ENCODE measurements at places on chromosomes 11 and 22.

DNA sequence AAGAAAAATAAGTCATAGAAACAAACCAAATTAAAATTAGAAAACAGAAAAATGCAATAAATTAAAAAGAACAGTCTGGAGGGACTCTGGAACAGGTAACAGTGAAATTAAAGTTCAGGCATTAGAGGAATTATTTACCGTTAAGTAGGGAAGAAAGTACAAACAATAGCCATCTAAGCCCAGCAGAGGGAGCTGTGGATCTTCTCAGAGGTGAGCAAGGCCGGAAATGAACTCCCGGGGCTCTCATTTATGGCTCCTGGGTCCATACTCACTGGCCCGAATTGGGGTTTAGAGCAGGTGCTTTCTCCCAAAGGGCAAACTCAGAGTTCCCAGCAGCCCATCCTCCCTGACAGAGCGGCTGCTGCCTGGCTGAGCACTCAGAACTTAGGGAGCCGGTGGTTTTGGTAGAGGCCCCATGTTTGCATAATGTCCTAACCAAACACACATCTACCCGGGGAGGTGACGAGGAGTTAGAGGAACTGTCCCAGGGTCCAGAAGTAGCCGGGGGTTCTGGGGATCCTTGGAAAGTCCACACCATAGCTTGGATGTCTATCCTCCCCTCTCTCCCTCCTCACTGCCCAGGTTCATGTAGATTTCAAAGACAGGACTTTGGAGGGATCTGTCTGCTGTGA lies 87.8 kb upstream of the VPREB1 start:
- DNase-seq = peak; percentile 78

- no peak for DNase-seq
Measured at GRCh38 chr11:2808850-2809846, 76.4 kb downstream of the CDKN1C start.

DNA sequence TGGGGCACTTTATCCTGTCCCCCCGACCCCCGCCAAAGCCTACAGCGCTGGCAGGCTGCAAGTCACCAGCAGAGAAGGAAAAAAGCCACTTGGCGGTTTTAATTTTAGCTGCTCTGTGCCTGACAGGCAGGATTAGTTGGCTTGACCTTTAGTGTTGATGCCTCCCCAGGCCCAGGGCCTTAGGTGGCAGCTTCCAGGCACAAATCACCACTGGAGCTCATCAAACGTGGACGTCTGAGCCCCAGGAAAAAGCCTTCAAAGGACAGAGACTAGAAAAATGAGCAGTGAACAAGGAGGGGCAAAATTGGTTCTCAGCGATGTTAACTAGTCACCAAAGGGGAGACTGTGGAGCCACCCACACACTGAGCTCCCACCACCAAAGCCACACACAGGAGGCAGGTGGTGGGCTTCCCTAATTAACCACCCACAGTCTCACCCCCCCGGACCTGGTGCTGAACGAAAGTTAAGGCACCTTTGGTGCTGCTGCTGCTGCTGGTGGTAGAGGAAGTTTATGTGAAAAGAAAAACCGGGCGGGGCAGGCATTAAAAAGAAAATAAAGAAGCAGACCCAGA lies 4.4 kb upstream of the PYGM start:
- DNase-seq = no peak

DNA sequence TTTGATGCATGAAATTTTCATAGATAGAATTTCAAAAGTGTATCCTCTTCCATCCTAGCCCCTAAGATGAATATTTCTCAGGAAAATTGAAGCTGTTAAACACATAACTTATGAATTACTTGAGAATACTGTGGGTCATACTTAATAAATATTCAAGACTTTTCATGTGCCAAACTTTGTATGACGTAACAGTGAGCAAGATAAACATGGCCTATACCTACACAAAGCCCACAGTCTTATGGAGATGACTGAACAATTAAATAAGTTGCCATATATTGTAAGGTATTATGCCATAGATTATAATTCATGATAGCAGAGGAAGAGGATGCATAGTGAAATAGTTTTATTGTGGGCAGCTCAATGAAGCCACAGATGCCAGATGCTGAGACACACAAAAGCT lies 620.7 kb upstream of the ANO5 start:
- DNase-seq = no peak

- DNase-seq = no peak
Measured at GRCh38 chr11:134731213-134731961, 319.3 kb upstream of the B3GAT1 start.

GRCh38 chr11:23543651-23544222 lies 683.5 kb upstream of the CCDC179 start:
- DNase-seq = peak; percentile 2

DNA sequence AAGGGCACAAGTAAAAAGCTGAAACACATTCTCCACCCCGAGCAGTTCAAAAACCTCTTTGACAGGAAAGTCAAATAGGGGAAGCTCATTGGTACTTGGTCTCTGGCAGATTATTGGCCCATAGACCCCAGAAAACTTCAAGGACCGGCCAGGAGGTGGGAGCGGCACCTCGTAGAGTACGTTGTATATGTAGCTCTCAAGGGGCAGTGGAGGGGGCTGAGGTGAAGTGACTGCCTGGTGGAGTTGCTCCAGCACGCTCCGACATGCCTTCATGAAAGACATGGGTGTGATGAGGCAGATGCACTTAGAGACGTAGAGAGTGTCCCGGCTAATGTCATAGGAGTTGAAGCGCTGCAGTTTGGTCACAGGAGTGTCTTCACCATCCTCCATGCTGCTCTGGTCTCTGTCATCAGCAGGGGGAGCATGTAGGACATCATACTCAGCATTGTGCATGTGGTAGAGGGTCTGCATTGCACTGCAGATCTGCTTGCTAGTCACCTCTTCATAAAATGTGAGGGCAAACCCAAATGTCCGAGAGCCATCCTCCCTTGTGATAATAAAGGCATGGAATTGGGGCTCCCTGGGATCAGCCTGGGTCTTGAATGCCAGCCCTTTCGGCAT lies 61.3 kb downstream of the DENND5A start:
- DNase-seq = no peak

GRCh38 chr11:15867871-15868270 lies 488.5 kb downstream of the SOX6 start:
- no peak for DNase-seq

DNA sequence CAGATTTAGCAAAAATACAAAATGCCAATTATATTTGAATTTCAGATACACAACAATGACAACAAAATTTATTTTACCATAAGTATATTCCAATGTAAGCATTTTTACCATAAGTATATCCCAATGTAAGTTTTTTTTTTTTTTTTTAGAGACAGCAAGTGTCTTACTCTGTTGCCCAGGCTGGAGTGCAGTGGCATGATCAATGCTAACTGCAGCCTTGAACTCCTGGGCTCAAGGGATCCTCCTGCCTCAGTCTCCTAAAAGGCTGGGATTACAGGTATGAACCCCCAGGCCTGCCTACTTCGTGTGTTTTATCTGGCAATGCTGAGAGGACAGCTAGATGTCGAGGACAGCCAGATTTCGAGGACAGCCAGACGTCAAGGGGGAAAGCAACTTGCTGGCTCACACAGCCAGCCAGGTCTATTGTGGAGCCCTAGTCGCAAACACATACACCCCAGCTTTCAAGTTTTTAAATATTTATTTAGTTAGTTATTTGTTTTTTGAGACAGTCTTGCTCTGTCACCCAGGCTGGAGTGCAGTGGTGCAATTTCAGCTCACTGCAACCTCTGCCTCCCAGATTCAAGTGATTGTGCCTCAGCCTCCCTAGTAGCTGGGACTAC lies 1.1 kb upstream of the SERPING1 start:
- DNase-seq = no peak

DNA sequence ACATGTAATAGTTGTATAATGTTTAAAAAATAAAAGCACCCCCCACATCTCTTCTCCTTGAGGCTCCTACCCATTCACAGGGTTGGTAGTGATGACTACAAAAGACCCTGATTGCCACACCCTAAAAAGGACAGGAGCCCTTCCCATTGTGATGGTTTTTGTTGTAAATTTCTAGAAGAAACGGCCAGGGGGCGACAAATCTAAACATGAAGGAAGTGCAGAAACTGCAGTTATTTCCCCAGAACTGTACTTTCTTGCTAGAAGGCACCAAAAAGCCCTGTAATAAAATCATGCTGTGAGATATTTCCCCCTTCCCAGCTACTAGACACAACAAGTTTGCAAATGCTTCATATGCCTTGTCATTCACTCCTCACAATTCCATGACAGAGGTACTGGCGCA lies 10.8 kb downstream of the PRR5L start:
- peak; percentile 75 for DNase-seq

GRCh38 chr11:61918938-61919704 lies 1.8 kb upstream of the RAB3IL1 start:
- DNase-seq = no peak

DNA sequence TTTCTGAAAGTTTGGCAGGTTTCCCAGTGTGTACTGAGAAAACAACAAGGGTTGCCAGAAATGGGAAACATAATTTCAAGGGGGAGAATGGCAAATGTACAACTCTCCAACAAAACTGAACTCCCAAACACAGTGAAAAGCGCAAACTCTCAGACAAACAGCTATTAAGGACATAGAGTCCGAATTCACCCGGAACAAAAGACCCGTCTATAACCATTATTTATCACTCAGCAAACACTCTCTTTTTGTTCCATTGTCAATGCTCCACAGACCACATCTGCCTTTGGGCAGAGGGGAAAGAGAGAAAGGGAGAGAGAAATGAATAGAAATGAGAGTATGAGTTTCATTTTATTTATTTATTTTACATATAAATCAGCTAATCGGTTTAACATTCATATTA lies 21.7 kb downstream of the KIRREL3 start:
- no peak for DNase-seq

- no peak for DNase-seq
Measured at GRCh38 chr22:37489983-37490382, 3.8 kb upstream of the MFNG start.

DNA sequence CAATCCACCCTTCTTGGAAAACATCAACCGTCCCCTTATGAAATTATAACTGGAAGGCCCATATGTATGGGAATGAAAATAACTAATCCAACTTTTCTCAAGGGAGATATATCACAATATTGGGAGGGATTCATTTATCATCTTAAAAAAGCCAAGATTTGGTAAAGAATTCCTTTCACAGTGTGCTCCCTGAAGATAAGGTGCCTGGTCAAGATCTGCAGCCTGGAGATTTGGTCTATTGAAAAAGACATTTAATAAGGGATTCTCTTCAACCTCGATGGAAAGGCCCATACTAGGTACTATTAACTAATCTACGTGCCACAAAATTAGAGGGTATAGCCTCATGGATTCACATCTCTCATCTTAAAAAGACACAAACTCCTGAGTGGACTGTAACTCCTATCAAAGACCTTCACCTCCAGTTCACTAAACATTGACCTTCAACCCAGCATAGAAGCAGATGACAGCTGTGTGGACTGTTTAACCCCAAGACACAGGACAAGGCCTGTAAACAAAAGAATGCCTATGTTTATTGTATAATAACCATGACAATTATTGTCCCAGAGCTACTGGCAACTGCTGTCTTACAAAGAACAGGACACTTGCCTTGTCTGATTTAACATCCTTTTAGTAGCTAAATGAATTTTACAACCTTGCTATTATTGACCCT lies 4.8 kb upstream of the FDX1 start:
- no peak for DNase-seq

DNA sequence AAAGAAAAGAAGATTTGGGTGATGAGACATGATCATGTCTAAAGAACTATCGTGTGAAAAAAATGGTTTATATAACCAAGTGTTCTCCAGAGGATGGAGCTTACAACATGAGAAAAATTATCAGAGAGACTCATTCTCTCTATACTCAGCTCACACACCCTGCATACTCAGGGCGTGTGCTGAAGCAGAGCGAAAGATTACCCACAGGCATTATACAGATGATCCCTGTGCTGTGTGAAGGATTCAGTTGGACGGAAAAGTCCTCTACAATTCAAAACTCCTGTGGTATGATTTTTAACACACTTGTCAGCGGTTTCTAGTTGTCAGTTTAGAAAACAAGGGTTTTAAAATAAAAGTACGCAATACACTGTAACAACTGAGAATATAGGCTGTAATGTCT lies 267.3 kb downstream of the DLG2 start:
- no peak for DNase-seq

DNA sequence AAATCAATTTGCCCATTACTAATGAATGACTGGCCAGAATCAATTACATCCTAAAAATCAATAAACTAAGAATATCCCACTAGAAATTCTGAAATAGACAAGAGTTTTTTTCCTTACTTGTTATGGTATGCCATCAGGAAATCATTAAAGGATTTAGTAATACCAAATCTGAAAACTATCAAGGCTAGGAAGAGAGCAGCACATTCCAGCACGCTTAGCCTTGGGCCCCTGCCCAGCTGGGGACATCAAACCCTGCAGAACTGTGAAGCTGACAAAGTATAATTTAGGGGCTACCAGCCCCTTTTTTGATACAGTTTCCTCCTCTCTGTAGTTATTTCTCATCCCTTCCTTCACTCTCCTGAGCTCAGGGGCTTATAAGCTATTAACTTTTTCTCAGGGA lies 247.8 kb upstream of the ZC3H12C start:
- no peak for DNase-seq

DNA sequence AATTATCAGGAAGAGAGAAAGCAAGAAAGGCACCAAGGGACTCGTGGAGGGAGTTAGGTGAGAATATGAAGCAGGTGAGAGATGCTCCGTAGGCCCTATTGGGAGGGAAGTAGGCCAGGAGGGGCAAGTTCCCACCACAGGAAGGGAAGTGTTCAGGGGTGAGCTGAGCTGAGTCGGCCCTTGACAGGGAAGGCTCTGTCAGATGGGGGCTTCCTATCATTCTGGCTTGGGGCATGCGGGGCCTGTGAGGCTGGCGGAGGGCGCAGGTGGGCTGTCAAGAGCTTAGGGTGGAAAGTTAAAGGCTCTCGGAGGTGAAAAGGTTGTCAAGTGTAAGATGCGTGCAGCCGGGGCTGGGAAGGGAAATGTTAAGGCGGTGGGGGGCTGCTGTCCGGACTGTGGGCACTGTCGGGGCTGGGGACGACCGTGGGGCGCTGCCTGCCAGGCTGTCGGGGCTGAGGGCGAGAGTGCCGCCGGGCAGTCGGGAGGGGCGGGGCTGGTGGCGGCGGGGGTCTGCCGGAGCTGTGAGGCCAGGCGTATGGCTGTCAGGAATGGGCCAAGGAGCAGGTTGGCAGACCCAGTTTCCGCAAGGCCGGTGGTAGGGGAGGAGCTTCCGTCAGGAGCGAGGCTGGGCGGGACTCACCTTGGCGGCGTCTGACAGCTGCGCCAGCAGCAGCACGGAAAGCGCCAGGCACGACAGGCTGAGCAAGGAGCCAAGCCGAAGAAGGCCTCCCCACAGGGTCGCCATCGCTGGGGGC lies 496 bp downstream of the TMEM9B start:
- DNase-seq = peak; percentile 68

GRCh38 chr11:22477312-22477711 lies 139.1 kb downstream of the SLC17A6 start:
- DNase-seq = no peak

GRCh38 chr11:47511917-47512316 lies 41.0 kb downstream of the CELF1 start:
- no peak for DNase-seq

GRCh38 chr22:23563111-23563510 lies 17.0 kb downstream of the IGLL1 start:
- no peak for DNase-seq

GRCh38 chr11:68049509-68050370 lies 10.9 kb downstream of the TCIRG1 start:
- DNase-seq = no peak

GRCh38 chr11:93487032-93487483 lies 56.1 kb downstream of the SMCO4 start:
- DNase-seq = no peak
